HFFc6 (cell line): ENCODE measurements at places on chromosomes 12 and 14. TPM values are rescaled to one million over a fixed set of nuclear protein-coding genes. Genes with fewer than 3 reads are reported as not detected.
A peak's percentile ranks its signal among the peaks of the same experiment; 100 is the strongest.

TEX52 gene
- total RNA-seq, result not detected in 3 replicates

DNA sequence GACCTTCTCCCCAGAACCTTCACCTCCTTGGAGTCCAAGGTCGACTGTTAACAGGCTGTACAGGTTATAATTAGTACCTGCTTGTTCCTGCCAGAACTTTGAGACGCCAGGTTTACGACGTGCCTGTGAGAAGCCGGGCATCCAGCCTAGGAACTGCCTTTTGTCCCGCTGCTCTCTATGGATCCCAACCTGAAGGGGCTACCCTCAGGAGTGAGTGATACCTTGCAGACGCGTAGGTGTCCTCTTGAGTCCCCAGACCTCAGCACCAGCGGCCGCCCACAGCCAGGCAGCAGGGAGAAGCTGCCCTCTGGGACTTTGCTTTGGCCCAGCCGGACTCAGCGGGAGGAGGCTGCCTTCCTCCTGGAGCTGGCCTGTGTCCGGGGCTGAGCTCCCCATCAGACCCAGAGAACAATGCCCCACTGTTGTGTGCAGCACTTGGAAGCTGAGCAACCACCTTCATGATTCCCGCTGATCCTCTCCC, 16.2 kb downstream of the SYNE3 start:
- no peak for DNase-seq
- H3K4me3 ChIP-seq, result no peak overlapping the region
- no peaks in the 10 kb centered on the region; the same call in 1 of the 2 replicates for H3K27me3 ChIP-seq
- peak overlapping the region; percentile 91 for H3K27ac ChIP-seq
- peaks cover 5% of the 10 kb centered on the region; the same call in 1 of the 2 replicates for H3K36me3 ChIP-seq

DCN gene
- 17.8 and 45.5 TPM in 2 replicates for total RNA-seq

- no peak overlapping the region for H3K27ac ChIP-seq
- H3K4me1 ChIP-seq, result no peaks in the 10 kb centered on the region
Observed at GRCh38 chr12:15350643-15351042, 28.3 kb downstream of the PTPRO start.

DNA sequence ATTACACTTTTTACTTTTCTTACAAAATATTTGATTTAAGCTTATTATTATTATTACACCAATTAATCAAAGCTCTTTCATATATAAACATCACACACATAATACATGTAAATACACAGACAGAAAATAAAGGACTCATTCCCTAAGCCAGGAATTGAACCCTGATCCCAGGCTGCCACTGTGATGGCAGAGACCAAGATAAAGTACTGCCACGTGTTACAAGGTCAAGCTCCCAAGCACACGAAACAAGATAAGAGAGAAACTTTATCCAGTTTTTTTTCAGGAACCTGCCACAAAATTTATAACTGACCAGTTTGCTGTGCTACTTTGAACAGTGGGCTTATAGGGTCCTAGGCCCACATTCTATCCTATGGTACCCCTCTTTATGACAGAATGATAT, 111.3 kb downstream of the EML1 start:
- no peak overlapping the region for H3K27ac ChIP-seq
- H3K36me3 ChIP-seq, result peaks cover 11% of the 10 kb centered on the region
- no peaks in the 10 kb centered on the region; the same call in 1 of the 2 replicates for H3K27me3 ChIP-seq
- H3K4me1 ChIP-seq, result peaks cover 9% of the 10 kb centered on the region
- DNase-seq, result no peak

RNASE11 gene
- not detected in 3 replicates for total RNA-seq

SLC25A47 gene
- total RNA-seq, result not detected in 3 replicates

KRT72 gene
- not detected in 3 replicates for total RNA-seq

DNA sequence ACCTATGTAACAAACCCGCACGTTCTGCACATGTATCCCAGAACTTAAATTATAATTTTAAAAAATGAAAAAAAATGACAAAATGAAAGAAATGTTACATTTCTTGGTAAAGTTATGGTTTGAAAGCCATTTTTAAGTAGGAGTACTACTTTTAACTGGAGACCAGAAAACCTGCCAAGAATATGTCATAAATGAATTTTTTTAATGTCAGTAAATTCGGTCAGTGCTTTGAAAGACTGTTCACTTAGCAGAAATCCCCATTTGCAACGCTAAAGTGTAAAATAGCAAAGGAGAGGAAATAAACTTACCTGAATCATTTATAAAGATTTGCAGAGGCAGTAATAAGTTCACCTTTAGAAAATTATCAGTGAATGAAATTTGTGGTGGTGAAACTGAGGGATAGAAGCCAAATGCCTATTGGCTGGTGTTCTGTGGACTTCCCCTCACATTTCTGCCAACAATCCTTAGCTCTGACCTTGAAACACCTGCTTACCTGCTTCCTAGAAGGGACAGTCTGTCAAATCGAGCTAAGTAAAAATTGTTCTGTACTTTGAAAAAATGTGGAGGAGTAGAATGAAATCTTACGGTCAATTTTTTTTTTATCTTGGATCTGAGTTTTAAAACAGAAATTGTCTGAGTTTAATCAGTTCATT, 714.2 kb downstream of the SLC6A15 start:
- no peaks in the 10 kb centered on the region for H3K36me3 ChIP-seq
- no peaks in the 10 kb centered on the region for H3K27me3 ChIP-seq
- DNase-seq, result no peak

DNA sequence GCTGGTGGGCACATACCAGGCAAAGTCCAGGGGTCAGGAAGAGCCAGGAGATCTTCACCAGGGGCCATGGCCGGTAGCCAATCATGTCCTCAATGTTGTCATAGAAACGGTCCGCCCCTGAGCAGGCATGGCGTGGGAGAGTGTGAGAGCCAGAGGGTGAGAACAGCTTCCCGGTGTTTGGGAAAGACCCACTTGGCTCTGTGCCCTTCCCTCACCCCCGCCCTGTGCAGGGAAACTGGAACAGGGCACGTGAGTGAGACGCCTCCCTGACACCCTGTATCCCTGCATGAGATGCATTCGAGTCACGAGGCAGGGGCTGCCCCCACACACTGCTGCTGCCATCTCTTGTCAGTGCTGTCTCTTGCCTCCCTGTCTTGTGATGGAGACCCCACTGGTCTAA, 20.7 kb downstream of the SLC6A12 start:
- no peaks in the 10 kb centered on the region for H3K36me3 ChIP-seq
- no peak overlapping the region for H3K4me3 ChIP-seq
- no peak for DNase-seq
- H3K27ac ChIP-seq, result no peak overlapping the region

- H3K27ac ChIP-seq, result no peak overlapping the region
- H3K27me3 ChIP-seq, result peaks cover 9% of the 10 kb centered on the region
- peaks cover 12% of the 10 kb centered on the region for H3K36me3 ChIP-seq
- DNase-seq, result no peak
- no peaks in the 10 kb centered on the region for H3K4me1 ChIP-seq
Observed at GRCh38 chr14:94767321-94767878, 2.5 kb downstream of the GSC start.

APOF gene
- total RNA-seq, result not detected in 3 replicates

DNA sequence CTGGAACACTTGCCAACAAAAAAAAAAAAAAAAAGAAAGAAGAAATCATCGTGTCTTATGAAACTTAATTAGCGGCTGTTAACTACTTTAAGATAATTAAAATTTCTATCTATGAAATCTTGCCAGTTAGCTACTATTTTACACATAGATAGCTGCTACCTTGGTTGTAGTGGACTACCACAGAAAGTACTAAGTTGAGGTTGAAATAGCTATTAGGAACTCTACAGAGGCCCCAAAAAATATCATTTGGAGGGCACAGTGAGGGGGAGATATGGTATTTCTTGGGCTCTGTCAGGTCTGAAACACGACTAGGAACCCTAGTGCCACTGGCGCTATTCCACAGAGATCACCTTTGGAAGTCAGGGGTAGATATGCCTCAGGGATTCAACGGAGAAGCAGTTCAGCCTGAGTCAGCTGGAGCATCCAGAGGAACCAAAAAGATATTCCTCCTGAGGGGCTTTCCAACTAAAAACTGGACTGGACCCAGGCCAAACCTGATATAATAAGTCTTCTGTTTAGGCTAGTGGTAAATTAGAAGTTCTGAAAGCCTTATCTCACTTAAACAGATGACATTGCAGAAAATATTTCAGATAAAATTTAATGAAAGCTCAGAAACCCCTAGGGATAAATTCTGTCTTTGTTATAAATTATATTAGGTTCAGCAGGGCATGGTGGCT, 126.1 kb downstream of the EPS8 start:
- H3K27me3 ChIP-seq, result no peaks in the 10 kb centered on the region
- peaks cover 44% of the 10 kb centered on the region for H3K4me1 ChIP-seq
- no peak for DNase-seq
- H3K36me3 ChIP-seq, result peaks cover 21% of the 10 kb centered on the region
- H3K4me3 ChIP-seq, result peak overlapping the region; percentile 68

GRCh38 chr14:72625689-72626088, 268.2 kb downstream of the DPF3 start:
- H3K36me3 ChIP-seq, result peaks cover 28% of the 10 kb centered on the region
- H3K4me3 ChIP-seq, result no peak overlapping the region
- 0 out of 2 replicates have a peak, but pooled peaks cover 5% of the 10 kb centered on the region for H3K4me1 ChIP-seq
- no peak overlapping the region for H3K27ac ChIP-seq
- no peak for DNase-seq
- no peaks in the 10 kb centered on the region; the same call in none of the 2 replicates for H3K27me3 ChIP-seq

- peaks cover 30% of the 10 kb centered on the region for H3K4me1 ChIP-seq
- peaks cover 4% of the 10 kb centered on the region for H3K27me3 ChIP-seq
- H3K36me3 ChIP-seq, result 0 out of 2 replicates have a peak, but pooled peaks cover 3% of the 10 kb centered on the region
- H3K4me3 ChIP-seq, result peak overlapping the region; percentile 31; the same call in 1 of the 2 replicates
Observed at GRCh38 chr12:122097927-122098756, 19.6 kb downstream of the MLXIP start.

DAAM1 gene
- total RNA-seq, result 8.9 to 10.1 TPM (median 9.6 TPM) in 3 replicates

DNA sequence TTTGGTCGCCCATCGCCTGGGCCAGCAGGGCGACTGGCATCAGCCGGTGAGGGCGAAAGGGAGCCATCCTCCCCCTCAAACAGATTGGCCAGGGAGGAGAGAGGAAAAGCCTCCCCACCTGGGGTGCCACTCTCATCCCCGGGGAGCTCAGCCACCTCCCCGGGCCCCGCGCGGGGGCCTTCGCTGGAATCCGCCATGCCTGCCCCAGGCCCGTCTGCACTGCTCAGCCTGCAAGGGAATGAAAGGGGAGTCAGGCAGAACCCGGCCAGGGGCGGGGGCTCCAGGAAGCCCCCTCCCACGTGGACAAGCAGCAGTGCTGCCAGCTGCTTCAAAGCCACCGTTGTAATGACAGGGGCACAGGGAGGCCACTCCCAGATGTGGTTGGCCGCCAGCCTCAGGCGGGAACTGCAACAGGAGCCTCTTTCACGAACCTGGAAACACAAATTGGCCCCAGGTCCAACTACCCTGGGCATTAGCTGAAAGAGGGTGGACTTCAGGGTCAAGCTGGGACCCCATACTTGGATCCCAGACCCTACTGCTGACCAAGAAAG, 18.5 kb downstream of the TRPV4 start:
- no peak overlapping the region for H3K4me3 ChIP-seq
- no peak for DNase-seq
- H3K36me3 ChIP-seq, result no peaks in the 10 kb centered on the region
- H3K27me3 ChIP-seq, result peaks cover 2% of the 10 kb centered on the region
- H3K4me1 ChIP-seq, result peaks cover 12% of the 10 kb centered on the region
- H3K27ac ChIP-seq, result no peak overlapping the region

DNA sequence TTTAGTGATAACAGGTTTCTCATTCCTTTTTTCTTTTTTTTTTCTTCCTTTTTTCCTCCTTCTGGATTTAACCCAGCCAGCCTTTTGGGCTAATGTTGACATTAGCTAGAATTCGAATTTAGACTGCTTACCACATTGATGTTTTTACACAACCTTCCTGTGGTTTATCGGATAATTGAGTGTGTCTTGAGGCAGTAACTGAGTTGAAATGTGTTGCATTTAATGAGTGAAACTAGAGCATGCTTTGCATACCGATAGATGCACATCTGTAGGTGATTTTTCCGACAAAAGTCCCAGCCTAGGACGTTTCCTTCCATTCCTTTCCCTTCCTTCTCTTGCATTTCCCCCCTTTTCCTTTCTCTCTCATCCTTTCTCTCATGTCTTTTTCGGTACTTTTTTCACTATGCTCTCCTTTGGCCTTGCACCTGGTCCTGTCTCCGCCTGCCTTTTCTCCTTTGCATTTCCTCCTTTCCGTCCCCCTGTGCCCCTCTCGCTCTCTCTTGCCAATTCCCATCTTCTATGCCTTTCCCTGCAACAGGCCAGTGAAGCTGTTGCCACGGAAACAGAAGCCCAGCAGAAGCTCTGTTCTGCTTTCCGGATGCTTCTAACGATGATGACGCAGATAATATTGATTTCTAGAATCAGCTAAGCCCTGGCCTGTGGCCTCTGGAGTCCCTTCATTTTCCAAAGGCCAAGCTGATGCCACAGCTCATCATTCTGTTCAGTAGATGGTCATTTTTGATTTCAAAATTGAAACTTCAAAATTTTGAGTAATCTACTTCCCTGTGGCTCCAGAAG, 76.1 kb downstream of the SLC25A47 start:
- no peak overlapping the region for H3K27ac ChIP-seq
- peaks cover 15% of the 10 kb centered on the region for H3K4me1 ChIP-seq
- peaks cover 2% of the 10 kb centered on the region; the same call in 1 of the 2 replicates for H3K27me3 ChIP-seq
- no peak for DNase-seq
- peaks cover 7% of the 10 kb centered on the region; the same call in 1 of the 2 replicates for H3K36me3 ChIP-seq

DNA sequence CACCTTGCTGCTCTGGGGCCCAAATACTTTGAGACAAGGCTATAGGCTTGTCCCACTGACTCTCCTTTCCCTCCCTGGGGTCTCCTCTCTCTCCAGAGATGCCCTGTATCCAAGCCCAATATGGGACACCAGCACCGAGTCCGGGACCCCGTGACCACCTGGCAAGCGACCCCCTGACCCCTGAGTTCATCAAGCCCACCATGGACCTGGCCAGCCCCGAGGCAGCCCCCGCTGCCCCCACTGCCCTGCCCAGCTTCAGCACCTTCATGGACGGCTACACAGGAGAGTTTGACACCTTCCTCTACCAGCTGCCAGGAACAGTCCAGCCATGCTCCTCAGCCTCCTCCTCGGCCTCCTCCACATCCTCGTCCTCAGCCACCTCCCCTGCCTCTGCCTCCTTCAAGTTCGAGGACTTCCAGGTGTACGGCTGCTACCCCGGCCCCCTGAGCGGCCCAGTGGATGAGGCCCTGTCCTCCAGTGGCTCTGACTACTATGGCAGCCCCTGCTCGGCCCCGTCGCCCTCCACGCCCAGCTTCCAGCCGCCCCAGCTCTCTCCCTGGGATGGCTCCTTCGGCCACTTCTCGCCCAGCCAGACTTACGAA, 3.1 kb downstream of the NR4A1 start:
- peaks cover 6% of the 10 kb centered on the region; the same call in 1 of the 2 replicates for H3K36me3 ChIP-seq
- H3K27me3 ChIP-seq, result peaks cover 51% of the 10 kb centered on the region
- H3K27ac ChIP-seq, result no peak overlapping the region
- no peak for DNase-seq
- peak overlapping the region; percentile 15; the same call in 1 of the 2 replicates for H3K4me3 ChIP-seq
- H3K4me1 ChIP-seq, result peaks cover 35% of the 10 kb centered on the region

GRCh38 chr12:124581307-124582107, 14.1 kb upstream of the NCOR2 start:
- H3K27me3 ChIP-seq, result peaks cover 3% of the 10 kb centered on the region; the same call in 1 of the 2 replicates
- DNase-seq, result no peak
- H3K27ac ChIP-seq, result no peak overlapping the region
- peaks cover 14% of the 10 kb centered on the region for H3K36me3 ChIP-seq
- H3K4me3 ChIP-seq, result no peak overlapping the region

DNA sequence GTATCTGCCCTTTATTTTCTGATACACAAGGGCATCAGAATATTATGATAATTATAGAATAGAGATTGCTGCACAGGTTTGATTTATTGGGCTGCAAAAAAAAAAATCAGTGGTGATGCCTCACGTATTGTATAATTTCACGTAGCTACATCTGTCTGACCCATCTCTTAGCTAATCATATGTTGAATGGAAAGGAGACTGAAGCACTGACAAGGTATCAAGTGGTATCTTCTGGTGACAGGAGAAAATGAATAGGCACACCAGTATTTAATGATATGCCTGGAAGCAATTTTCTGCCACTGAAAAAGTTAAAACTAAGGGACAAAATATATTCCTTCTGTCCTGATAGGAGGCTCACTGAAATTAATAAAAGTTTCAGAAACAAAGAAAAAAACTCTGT, 837.2 kb upstream of the FBXO33 start:
- no peak overlapping the region for H3K4me3 ChIP-seq
- H3K27me3 ChIP-seq, result no peaks in the 10 kb centered on the region
- DNase-seq, result no peak
- H3K27ac ChIP-seq, result no peak overlapping the region
- no peaks in the 10 kb centered on the region for H3K36me3 ChIP-seq
- no peaks in the 10 kb centered on the region for H3K4me1 ChIP-seq
